ENCODE measurements at places on chromosomes 7 and 10. TPM values are rescaled to one million over a fixed set of nuclear protein-coding genes. Genes with fewer than 3 reads are reported as not detected.

The OR6B1 gene
- total RNA-seq = not detected

The CPA2 gene
- total RNA-seq = 0.08 TPM

The LIPN gene
- not detected for total RNA-seq

The GALNT17 gene
- total RNA-seq = not detected

The GNAT3 gene
- not detected for total RNA-seq

The EIF3A gene
- total RNA-seq = 180 TPM

The CUBN gene
- 0.05 TPM for total RNA-seq

The KIN gene
- 12.0 TPM for total RNA-seq
